ENCODE measurements at places on chromosomes 6 and 20. TPM values are rescaled to one million over a fixed set of nuclear protein-coding genes. Genes with fewer than 3 reads are reported as not detected.

Gene DEFB124
- total RNA-seq = not detected

GRCh38 chr20:24043294-24043693 is 54.7 kb upstream of the GGTLC1 start:
- H3K36me3 ChIP-seq = no peaks in the 10 kb centered on the region
- no peaks in the 10 kb centered on the region for H3K27me3 ChIP-seq
- no peak overlapping the region for H3K27ac ChIP-seq
- no peak for DNase-seq

DNA sequence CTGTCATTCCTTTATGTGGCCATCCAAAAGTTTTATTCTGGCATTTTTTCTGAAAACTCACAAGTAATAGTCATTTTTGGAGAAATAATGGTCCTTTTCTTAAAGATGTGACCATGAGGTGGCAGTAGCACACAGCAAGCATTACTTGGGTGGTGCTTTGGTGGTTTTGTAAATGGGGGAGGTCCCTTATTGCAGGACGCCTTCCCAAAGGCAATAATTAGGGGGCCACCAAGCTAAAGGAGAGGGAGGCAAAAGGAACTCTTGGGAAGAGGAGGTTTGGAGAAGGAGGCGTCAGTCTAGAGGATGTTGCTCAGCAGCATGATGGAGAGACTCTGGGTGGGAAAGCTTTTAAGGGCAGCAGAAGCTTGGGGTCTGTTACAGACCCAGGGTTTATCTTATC is 422.6 kb upstream of the MMS22L start:
- no peaks in the 10 kb centered on the region for H3K27me3 ChIP-seq
- peaks cover 15% of the 10 kb centered on the region for H3K4me1 ChIP-seq
- peak; percentile 55 for DNase-seq

DNA sequence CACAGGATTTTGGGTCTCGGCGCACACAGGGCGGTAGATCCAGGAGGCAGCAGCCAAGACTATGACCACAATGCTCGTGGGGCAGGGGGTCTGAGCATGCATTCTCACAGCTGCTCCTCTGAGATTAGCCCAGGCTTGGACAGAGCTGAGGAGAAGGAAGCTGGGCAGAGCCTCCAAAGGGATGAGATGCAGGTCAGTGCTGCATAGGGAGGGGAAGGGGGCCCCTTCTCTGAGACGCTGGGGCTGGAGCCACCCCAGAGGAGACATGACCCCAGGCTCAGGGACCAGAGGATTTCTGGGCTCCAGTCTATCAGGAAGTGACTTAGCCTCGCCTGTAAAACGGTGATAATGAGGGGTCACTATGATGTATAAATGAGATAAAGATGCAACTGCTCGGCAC is 93.9 kb downstream of the BFSP1 start:
- H3K27ac ChIP-seq = no peak overlapping the region
- H3K36me3 ChIP-seq = peaks cover 9% of the 10 kb centered on the region
- DNase-seq = no peak
- H3K27me3 ChIP-seq = no peaks in the 10 kb centered on the region
- peaks cover 18% of the 10 kb centered on the region for H3K4me1 ChIP-seq

DNA sequence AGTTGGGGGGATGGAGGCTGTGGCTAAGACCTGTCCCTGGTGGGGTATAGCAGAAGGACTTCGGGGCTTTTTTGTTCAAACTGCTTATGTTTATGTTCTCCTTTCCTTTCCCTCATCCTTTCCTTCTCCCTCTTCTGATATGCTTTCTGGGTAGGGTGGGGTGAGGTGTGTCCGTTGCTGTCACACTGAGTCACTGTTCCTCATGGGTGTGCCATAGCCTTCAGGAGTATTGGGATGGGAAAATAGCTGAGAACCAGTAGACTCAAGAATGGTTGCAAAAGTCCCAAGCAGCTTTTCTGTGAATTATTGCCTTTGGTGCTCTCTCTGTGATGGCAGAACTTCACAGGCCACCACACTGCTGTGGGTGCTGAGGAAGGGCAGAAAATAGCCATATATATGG is 39.6 kb downstream of the TPD52L1 start:
- DNase-seq = no peak
- H3K4me1 ChIP-seq = peaks cover 9% of the 10 kb centered on the region
- no peaks in the 10 kb centered on the region for H3K36me3 ChIP-seq
- H3K27ac ChIP-seq = no peak overlapping the region
